ENCODE measurements at places on chromosomes 4 and X. TPM values are rescaled to one million over a fixed set of nuclear protein-coding genes. Genes with fewer than 3 reads are reported as not detected.

SRD5A3 gene
- 22.2 TPM for total RNA-seq

FAT1 gene
- total RNA-seq: 114 TPM

SLITRK4 gene
- total RNA-seq: 8.3 TPM

ARMCX4 gene
- total RNA-seq: 25.4 TPM

DNA sequence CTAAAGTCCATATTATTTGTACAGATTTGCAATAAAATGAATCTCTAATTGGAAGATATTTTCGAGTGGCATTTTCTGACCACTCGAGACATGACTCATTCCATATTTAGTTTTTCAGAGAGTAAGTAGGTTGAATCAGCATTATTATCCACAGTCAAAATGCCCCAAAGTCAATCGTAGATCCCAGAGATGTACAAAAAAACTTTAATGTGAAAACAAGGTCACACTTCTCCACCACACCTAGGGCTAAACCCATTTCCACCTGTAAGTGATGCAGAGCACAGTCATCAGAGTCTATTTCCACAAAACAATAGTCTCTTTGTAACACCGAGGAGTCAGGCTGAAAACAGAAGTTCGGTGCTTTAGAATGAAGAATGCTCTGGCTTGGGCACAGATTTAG is 117.1 kb upstream of the TENM3 start:
- DNase-seq: no peak

DNA sequence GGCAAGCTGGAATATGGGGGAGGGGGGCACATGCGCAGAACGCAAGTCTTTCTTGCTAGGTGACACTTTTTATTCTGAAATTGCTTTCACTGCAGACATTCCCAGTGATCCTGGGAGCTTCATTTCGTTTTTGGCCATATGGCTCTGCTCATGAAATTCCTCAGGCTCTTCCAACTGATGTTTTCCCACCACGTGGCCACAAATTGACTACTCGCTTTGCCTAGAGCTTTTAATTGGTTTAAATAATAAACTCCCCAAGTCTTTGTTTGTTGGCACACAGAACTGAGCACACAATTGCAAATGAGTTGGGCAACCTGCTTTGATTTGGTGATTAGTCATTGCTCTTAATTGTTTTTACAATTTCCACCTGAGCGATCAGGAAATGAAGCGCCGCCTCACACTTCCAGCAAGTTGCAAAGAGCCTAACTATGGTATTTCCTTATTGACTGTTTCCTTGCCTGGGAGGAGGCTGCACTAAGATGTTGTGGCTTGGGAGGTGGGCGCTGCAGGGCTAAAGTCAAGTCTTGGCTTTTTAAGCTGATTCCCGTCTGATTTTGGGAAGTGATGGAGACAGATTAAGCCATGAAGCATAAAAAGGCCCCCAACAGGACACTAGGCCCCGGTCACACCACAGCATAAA is 282.5 kb downstream of the ZIC3 start:
- DNase-seq: no peak

DNA sequence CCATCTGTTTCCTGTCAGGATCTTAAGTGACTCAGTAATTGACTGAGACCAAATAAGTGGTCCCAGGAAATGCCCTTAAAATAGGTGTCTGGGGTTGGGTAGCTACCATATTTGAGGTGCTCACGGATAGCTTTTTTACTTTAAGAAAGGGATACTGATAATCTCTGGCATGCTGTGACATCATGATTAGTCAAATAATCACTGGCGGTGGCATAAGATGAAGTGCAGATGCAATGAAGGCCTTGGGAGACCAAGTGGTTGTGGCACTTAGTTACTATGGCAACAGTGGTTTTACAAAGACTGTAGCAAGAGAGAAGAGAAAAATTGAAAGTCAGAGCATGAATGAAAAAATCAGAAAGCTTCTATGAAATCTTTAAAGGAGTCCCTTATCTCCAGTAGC is 114.5 kb upstream of the SLIT2 start:
- peak; percentile 67 for DNase-seq

GRCh38 chr4:6371812-6372211 is 100.6 kb downstream of the PPP2R2C start:
- DNase-seq: no peak

- DNase-seq: no peak
Observed at GRCh38 chr4:184695178-184695896, 38.6 kb downstream of the CENPU start.

DNA sequence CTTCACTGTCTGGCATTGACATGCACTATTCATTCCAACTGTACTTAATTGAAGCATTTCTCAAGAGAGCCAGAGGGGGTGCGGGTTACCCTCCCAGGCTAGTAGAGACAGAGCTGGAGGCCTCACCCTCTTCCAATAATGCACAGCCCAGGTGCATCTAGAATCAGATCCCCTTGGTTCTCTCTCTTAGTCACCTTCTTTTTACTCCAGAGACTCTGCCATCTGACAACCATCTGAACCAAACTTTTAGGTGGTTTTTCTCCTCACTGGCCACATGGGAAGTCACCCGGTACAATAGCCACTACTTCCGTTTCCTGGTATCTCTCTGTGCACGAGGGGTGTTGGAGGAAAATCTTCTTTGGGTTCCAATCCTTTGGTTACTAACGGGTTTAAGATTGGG is 81.3 kb downstream of the SLC2A9 start:
- DNase-seq: no peak

GRCh38 chr4:95444812-95445211 is 104.0 kb downstream of the UNC5C start:
- no peak for DNase-seq

DNA sequence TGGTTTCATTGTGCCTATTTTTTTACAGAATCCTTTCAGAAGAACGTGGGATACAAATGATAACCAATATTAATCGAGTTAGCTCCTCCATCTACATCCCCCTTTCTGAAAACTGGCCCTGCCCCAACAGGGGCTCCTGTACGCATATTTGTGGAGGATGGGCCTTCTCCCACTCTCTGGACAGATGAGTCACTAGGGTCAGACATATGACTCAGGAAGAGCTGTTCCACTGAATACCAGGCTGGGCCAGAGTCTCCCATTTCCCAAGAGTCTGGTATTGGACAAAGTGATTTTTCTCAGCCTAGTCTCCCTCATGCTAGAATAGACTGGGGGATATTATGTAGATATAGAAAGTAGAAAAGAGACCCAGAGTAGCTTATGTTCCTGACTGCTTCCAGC is 142.4 kb downstream of the TSPAN5 start:
- peak; percentile 72 for DNase-seq

- DNase-seq: no peak
Observed at GRCh38 chrX:41677183-41678060, 11.4 kb upstream of the GPR34 start.

DNA sequence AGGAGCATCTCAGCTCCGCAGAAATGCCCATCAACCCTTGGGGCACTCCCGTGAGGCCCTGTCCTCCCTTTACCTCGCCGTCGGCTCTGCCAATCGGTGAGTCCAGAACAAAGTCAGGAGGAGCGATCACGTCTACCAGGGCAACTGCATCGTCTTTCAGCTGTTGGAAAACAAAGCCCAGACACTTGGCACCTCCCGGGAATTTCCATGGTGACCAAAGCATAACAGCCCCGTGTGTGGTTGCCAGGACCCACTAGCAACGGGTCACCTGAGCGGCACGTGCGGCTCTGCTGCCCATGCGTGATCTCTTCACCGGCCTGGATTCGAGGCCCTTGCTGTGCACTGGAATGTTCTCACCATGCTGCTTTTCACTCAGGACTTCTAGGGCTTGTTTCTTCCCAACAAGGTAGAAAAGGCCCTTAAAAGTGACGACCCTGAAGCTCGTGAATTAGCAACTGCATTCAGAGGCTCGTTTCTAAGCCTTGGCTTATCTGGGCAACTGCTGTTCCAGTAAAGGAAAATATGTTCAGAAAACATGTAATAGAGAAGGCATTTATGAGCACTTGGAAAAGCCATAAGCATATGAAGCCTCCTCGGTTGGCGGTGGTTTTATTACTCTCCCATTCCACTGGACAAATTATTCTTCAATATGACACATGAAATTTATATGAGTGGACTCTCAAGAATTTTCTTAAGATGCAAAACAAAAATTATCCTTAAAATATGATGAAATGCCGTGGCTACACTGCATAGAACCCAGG is 69.5 kb downstream of the ACOX3 start:
- DNase-seq: no peak

DNA sequence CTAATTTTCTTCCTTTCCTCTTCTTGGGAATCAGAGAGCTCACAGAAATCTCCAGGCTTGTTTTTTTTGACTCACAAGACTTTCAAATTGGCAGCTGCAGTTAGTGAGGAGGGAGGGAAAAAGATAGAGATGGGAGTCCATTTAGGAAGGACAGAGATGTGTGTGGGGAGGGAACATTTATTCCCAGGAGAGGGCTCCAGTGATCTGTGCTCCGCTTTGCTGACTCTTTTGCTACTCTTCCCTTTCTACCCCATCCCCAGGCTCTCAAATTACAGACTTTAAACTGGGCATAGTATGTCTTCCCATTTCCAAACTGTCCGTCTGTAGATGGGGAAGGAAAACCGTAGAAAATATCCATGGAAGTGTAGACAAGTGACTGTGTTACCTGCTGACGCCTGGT is 39.1 kb upstream of the UCP1 start:
- no peak for DNase-seq
